Spinal cord (tissue), 10 donors: ENCODE measurements at places on chromosomes 4 and X. TPM values are rescaled to one million over a fixed set of nuclear protein-coding genes. Genes with fewer than 3 reads are reported as not detected.

Gene PRSS12
- total RNA-seq: 15.9 TPM

Gene DMRTC1B
- 2.6 TPM for total RNA-seq

Gene TCEAL6
- total RNA-seq: 5.1 TPM

Gene TMEM154
- total RNA-seq: 0.94 TPM

Gene FRMPD4
- total RNA-seq: 2.6 TPM

- H3K4me1 ChIP-seq: no peaks in the 10 kb centered on the region
- DNase-seq: no peak
- no peaks in the 10 kb centered on the region for H3K27me3 ChIP-seq
- H3K27ac ChIP-seq: no peak overlapping the region
- H3K36me3 ChIP-seq: no peaks in the 10 kb centered on the region
These were observed 9.7 kb upstream of the ZNF674 start for GRCh38 chrX:46554942-46555341.

DNA sequence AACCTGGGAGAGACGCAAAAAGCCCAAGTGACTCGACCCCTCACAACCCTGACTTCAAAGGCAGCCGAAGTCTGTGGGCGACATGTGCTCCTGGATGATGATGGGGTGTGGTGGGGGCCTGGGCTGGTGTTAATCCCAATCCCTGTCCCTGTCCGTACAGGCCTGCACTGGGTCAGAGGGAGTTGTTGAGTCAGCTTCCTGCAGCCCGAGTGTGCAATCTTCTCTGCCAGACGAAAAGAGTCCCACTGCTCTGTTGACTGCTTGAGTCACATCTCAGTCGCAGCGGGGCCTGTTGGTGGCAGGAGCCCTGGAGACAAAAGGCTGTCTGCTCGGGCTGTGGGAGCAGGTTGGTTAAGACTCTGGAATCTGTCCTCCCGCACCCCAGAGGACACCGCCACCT is 10.3 kb downstream of the FAM3A start:
- no peak for DNase-seq
- peaks cover 38% of the 10 kb centered on the region for H3K36me3 ChIP-seq
- no peak overlapping the region for H3K4me3 ChIP-seq
- no peaks in the 10 kb centered on the region for H3K27me3 ChIP-seq
- H3K4me1 ChIP-seq: peaks cover 15% of the 10 kb centered on the region

DNA sequence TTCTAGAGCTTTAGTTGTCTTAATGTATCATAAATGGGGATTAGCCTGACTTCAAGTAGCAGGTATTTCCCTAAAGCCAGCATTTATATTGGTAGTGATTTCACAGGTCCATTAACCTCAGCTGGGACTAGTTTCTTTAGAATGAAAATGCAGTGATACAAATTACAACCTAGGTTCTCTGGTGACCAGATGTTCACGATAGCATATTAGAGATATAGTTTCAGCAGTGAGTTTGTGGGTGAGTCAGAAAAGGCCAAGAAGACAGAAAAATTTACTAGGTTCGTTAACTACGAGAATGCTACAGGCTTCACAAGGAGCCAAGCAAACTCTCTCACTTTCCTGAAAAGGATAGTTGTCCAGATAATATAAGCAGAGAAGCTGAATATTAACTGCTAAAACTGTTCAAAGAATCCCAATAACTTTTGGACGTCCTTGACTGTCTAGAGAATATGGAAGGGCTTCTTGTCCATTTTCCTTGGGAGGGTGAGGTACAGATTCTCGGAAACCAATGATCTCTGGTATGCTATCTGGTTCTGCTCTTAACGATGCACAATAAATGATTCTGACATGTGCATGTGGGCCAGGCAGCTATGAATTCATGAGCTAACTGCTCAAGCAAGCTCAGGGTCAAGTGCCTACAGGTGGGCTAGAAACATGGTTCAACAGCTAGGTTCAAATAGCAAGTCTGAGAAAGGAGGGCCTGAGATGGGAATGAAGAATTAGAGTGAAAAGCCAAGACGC is 6.0 kb upstream of the SPCS3 start:
- no peak overlapping the region for H3K4me3 ChIP-seq
- no peak overlapping the region for H3K27ac ChIP-seq
- no peaks in the 10 kb centered on the region for H3K36me3 ChIP-seq
- H3K4me1 ChIP-seq: no peaks in the 10 kb centered on the region
- no peaks in the 10 kb centered on the region for H3K27me3 ChIP-seq

DNA sequence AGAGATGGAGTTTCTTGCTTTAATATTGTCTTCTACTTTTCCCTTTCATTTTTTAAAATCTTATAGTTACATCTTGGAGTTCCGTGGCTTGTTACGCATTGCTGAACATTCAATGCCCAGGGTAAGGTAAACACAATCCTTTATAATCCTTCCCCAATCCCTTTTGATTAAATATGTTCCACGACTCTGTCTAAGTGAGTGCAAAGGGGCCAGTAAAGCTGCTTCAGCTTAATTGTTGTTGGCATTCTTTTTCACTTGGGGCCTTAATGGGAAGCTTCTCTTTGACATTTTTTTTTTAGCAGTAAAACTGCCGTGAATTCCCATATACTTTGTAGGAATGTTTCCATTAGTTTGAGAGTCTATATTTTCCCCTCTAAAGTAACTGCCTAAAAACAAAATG is 1028.1 kb downstream of the C4orf33 start:
- H3K27me3 ChIP-seq: no peaks in the 10 kb centered on the region
- peak overlapping the region; percentile 4 for H3K27ac ChIP-seq
- H3K4me1 ChIP-seq: no peaks in the 10 kb centered on the region
- H3K36me3 ChIP-seq: no peaks in the 10 kb centered on the region

DNA sequence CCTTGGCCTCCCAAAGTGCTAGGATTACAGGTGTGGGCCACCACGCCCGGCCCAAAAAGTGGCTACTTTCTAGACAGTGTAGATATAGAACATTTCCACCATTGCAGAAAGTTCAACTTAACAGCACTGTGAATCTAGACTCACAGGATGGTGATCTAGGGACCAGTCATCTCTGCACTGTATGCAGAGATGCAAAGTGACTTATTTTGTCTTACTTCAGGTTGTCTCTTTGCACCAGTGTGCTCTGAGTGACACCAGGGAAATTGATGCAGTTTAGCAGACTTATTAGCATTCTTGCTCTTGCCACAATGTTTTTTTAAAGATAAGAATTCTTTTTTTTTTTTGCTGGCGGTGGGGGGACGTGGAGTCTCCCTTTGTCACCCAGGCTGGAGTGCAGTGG is 12.8 kb upstream of the FOXO4 start:
- no peaks in the 10 kb centered on the region for H3K4me1 ChIP-seq
- DNase-seq: no peak
- H3K27ac ChIP-seq: no peak overlapping the region
- no peak overlapping the region for H3K4me3 ChIP-seq
- H3K36me3 ChIP-seq: no peaks in the 10 kb centered on the region

DNA sequence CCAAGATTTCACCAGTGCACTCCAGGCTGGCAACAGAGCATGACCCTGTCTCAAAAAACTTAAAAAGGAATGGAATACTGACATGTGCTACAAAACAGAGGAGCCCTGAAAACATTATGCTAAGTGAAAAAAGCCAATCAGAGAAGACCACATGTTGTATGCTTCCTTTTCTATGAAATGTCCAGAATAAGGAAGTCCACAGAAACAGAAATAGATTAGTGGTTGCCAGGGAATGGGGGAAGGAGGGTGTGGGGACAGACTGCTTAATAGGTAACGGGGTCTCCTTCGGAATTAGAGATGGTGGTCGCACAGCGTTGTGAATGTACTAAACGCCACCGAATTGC is 30.1 kb upstream of the KIAA0232 start:
- no peaks in the 10 kb centered on the region for H3K27me3 ChIP-seq
- no peak overlapping the region for H3K4me3 ChIP-seq
- H3K27ac ChIP-seq: no peak overlapping the region
- H3K36me3 ChIP-seq: no peaks in the 10 kb centered on the region

DNA sequence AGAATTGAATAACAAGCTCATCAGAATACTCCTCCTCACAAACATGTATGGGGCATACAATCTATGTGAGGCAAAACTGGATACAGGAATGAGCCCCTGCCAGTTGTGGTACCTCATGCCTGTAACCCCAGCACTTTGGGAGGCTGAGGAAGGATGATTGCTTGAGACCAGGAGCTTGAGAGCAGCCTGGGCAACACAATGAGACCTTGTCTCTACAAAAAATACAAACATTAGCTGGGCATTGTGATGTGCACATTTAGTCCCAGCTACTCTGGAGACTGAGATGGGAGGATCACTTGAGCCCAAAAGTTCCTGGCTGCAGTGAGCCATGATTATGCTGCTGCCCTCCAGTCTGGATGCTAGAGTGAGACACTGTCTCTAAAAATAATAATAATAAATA is 611.0 kb downstream of the NLGN4X start:
- no peak overlapping the region for H3K27ac ChIP-seq
- DNase-seq: no peak
- H3K4me3 ChIP-seq: no peak overlapping the region
- no peaks in the 10 kb centered on the region for H3K36me3 ChIP-seq
- no peaks in the 10 kb centered on the region for H3K27me3 ChIP-seq
- H3K4me1 ChIP-seq: no peaks in the 10 kb centered on the region

DNA sequence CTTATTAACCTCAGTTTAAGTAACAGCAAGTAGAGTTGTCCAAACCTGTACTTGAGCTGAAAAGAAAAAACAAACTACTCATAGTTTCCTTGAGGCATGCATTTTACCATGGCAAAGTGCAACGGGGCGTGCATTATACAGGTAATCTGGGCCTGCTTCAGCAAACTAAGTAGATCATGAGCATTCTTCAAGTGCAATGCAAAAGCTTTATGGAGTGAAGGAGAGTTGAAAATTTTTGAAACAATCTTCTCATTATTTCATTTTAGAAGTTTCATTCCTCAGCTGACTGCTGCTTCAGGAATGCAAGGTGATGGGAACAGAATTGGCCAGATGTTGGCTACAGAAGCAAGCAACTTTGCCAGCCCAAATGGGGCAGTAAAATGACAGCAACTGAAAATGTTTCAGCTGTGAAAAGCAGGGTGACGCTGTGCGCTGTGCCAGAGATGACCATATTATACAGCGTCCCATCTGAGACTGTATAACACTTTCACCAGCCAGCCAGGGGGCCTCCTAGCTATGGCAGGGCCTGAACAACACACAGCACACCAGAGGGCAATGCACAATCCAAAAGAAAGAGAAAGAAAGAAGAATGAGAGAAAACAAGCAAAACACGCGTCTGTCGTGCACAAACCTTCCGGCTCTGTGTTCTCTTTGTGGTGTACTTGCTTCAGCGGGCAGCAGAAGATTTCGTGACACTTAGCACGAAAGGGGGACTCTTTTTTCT is 145.5 kb upstream of the FGF13 start:
- no peaks in the 10 kb centered on the region for H3K36me3 ChIP-seq
- DNase-seq: peak; percentile 5
- H3K27ac ChIP-seq: no peak overlapping the region
- no peaks in the 10 kb centered on the region for H3K4me1 ChIP-seq

DNA sequence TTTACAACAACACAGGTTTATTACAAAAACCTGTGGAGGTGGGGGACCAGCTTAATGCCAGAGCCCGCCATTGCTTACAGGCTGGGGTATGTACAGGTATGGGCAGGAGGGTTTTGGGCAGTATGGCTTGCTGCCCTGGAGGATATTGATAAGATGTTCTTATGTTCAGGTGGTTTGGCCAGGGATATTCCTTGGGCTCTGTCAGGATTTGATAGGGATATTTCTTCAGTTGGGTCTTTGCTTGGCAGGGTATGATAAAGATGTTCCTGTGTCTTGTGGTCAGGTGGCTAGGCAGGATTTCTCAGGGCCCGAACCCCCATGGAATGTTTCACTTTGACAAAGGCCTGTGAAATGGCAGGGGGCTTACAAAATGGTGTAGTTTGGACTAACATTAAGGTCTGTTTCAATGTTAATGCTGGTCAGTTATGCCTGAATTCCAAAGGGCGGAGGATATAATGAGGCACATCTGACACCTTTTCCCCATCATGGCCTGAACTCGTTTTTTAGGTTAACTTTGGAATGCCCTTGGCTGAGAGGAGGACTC is 3.1 kb downstream of the MGST2 start:
- H3K4me3 ChIP-seq: no peak overlapping the region
- H3K27me3 ChIP-seq: no peaks in the 10 kb centered on the region
- H3K36me3 ChIP-seq: no peaks in the 10 kb centered on the region
- no peak for DNase-seq
- H3K27ac ChIP-seq: no peak overlapping the region

DNA sequence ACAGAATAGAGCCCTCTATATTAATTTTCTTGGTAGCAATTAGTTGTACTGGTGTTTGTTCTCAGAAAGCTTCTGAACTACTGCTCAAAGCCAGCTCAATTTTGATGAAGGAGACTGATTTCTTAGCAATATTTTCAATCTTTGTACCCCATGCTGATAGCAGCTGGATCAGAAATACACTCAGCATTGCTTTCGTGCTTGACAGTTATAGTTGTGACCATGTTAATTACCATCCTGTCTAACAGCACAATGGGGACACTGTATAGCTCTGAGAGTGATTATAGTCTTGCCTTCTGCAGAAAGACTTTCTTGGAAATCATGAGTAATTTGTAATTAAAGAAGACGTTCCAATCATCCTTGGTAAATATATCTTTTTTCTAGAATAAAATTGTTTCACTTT is 79.7 kb upstream of the GNPDA2 start:
- H3K27me3 ChIP-seq: no peaks in the 10 kb centered on the region
- H3K4me1 ChIP-seq: no peaks in the 10 kb centered on the region
- H3K27ac ChIP-seq: no peak overlapping the region
- DNase-seq: no peak
- H3K36me3 ChIP-seq: no peaks in the 10 kb centered on the region

GRCh38 chr4:169062897-169063244 is 52.8 kb upstream of the CBR4 start:
- no peak overlapping the region for H3K4me3 ChIP-seq
- peak overlapping the region; percentile 73 for H3K27ac ChIP-seq
- no peaks in the 10 kb centered on the region for H3K27me3 ChIP-seq
- H3K4me1 ChIP-seq: peaks cover 7% of the 10 kb centered on the region
- no peaks in the 10 kb centered on the region for H3K36me3 ChIP-seq
- DNase-seq: no peak

DNA sequence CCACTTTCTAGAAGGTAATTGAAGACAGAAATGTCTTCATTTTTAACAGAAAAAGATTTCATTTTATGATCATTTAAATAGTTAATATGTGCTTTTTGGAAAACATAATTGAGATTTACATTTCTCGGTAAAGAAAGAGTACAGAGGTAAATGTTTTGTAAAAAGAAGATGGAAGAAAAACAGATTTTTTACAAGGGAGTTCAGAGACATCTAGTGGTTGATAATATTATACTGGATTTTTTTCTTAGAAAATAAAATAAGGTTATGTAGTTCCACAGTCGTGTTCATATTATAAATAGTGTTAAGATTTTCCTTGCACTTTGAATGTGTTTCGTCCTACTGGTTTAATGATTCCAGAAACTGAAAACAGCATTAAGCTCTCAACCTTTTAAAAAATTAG is 60.6 kb downstream of the SMARCA1 start:
- no peaks in the 10 kb centered on the region for H3K27me3 ChIP-seq
- no peak for DNase-seq
- no peak overlapping the region for H3K27ac ChIP-seq
- H3K4me3 ChIP-seq: no peak overlapping the region
- H3K36me3 ChIP-seq: no peaks in the 10 kb centered on the region
